ENCODE measurements at places on chromosomes 6 and 20.

GRCh38 chr20:63749597-63750508 lies 10.3 kb downstream of the SLC2A4RG start:
- DNase-seq = no peak

DNA sequence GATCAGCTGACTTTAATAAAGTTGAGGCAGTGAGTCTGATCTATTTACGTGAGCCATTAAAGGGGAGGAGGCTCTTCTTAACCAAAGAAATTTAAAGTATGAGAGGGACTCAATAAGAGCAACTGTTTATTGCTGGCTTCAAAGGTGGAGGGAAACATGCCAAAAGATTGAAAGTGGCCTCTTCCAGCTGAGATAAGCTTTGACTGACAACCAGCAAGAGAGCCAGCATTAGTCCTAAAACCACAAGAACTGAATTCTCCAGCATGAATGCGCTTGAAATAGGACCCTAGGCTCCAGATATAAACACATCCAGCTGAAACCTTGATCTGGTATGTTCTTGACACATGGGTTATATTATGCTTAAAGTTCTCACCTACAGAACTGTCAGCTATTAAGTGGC lies 123.1 kb upstream of the GJE1 start:
- peak; percentile 22 for DNase-seq

DNA sequence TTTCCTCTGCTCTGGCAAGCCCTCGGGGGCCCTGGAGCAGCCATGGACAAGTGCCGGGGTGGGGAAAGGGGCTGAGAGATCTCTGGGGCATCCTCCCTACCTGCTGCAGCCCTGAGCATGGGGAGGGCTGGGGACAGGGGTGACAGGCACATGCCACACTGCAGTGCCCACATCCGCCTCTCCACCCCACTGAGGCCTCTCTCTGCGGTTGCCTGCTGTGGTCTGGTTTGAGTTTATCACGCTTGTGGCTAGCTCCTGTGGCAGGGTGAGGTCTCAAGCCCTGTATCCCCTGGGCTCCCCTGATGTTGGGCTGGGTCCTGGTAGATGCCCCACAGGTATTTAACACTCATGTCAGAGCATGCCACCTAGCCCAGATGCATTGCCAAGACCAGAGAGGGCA lies 52.9 kb upstream of the MLN start:
- DNase-seq = no peak

DNA sequence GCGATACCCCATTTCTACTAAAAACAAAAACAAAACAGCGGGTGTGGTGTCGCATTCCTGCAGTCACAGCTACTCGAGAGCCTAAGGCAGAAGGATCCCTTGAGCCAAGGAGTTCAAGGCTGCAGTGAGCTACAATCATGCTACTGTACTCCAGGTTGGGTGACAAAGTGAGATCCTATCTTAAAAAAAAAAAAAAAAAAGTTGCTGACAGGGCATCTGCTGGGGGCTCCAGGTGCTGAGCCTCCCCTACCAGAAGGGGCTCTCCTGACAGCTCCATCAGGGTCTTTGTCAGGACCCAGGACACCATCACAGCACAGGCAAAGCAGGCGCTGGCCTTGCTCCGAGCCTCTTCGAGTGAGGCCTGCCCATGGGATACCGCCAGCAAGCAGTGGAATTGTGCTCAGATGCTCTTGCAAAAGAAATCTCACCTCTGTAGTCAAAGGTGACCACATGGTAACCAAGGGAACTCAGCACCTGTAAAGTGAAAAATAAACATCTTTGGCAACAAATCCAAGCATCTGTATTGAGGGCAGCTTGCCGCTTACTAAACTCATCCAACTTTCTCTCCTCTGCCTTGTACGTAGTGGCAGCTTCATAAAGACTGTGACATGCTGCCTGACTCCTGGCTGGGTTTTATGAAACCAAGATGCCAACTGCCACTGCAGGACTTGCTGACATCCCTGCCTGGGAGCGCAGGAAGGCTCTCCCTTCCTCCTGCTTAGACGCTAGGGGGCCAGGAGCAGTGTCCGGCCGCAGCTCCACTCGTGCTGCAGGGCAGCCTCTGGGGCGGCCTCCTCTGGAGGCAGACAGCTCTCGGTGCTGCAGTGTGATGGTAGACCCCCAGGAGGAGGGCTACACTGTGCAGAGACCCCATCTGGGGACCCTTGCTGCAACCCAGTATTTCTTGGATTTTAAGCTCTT lies 66.9 kb downstream of the PYGB start:
- DNase-seq = no peak

- DNase-seq = no peak
These were observed 98.7 kb downstream of the BACH2 start for GRCh38 chr6:90197854-90198496.

DNA sequence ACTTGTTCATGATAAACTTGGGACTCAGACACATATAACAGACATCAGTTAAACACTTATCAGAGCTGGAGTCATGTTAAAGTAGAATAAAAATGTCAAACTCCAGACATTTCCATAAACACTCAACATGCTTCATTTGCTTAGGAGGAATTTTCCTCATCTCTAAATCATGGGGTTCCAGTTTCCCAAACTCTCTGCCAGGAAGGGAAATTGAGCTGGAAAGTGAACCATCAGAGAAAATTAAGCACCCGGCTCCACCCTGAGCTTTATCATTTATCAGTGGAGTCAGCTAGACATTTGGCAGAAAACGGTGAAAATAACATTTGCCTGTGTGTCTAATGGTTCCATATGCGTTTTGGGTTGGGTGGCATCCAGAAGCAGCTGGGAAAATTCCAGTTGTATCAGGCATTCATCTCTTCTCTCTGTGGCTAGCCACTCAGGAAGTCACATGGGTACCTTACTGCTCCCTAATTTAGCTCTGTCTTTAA lies 25.3 kb upstream of the ZNFX1 start:
- peak; percentile 89 for DNase-seq

- no peak for DNase-seq
These were observed 25.9 kb downstream of the RIN2 start for GRCh38 chr20:19783966-19784401.

- DNase-seq = peak; percentile 76
These were observed 140.8 kb upstream of the CARMIL1 start for GRCh38 chr6:25138233-25138933.

DNA sequence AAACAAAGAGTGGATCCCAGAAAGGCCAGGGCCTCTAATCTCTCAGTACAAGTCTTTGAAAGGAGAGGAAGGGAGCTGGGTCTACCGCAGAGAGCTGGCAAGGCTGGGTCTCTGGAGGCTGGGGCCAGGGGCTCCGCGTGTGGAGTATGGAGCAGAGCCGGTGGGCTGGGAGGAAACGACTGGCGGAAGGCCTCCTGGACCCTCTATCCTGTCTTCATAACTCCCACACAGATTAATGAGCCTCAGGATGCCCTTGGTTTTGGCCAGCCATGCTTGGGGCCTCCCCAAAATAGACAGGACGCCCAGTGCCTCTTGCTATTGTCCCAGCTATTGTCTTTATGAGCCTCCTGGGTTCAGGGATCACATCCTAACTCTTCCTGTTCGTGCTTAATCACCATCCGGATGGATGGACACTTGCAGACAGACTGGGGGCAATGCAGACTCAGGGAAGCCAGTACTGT lies 306.4 kb downstream of the DHX35 start:
- DNase-seq = no peak

DNA sequence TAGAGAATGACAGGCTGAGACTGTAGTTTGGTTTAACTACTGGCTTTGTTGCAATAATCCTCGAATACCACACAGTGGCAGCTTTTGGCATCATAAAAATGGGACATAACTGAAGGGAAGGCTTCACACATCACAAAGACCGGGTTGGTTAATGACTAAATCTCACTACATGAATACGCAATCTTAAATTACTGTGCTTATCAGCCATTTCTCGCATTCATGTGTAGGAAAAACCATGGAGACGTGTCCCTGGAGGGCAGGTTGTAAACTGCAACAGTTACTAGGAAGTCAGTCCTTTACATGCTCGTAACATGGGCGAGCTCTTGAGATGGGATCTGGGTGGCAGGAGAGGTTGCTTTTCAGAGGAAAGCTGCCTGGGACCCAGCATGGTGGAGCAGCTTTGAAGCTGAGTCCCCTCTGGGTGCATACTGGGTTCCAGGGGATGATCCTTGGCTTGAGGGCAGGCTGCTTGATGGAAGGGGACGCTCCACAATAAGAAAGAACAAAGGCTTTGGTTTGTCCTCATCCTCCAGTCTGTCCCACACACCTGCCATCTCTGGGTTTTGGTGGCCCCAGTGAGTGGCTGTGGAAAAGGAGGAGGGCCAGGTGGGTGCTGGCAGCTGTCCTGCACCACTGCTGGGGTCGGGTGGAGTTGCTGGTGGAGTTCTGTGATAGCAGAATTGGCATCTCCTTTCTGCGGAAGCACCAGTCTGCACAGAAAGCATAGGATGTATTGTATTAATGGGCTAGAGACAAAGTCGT lies 2.1 kb downstream of the RPS21 start:
- no peak for DNase-seq

DNA sequence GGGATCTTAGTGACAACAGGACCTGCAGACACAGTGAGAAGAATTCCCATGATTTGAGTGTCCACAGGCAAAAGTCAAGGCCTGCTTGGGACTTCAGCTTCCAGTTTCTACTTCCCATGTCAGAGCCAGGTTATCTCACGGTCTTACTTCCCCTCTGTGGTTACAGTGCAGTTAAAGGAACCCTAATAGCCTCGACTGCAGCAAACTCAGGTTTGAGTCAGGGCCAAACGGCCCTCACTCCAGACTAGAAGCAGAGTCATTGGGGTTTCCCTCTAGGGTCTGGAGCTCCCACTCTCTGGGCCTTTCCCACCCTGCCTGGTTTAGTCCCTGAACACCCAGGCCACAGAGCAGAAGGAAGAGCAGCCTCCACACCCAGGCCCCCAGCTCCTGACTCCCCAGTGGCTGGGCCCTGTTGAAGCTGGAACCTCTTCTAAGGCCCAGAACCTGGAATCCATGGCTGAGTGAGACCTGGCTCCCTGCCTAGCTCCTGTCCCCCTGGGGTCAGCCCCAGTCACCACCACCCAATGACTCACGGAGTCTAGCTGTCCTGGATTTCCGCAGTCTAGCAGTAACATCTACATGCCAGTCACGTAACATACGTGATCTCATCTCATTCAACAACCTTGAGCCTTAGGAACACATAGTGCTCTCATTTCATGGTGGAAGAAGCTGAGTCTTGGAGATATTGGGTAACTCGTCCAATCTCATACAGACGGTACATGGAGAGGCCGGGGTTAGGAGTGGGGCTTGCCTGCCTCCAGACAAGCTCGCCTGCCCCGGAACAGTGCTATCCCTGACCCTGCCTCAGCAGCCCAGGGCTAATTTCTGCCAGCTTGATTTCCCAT lies 9.2 kb upstream of the GHRH start:
- DNase-seq = peak; percentile 28

DNA sequence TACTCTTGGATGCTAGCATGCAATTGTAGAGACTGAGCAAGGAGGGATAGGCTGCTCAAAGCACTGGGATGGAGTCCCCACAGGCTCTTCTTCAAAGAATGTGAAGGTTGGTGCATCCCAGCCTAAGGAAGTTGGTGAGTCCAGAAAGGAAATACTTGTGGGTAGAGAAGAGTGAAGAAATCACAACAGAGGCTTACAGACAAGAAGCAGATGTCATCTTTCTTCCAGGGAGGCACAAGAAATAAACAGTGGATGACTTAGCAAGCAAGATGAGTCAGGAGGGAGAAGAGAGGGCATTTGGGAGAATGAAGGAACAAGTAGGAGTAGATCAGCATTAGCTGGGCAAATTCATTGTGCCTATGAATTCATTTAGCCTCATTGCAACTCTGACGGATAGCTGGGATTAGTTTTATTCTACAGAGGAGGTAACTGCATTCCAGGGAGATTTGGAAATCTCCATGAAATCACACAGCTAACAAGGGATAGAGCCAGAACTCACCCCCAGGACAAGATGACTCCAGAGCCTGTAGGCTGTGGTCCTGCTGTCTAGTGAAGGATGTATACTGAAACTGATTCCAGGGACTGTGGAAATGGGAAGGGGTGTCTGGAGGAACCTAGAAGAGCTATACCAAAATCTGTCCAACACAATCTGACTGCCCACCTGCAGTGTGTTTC lies 125.8 kb upstream of the SPTLC3 start:
- DNase-seq = peak; percentile 42

DNA sequence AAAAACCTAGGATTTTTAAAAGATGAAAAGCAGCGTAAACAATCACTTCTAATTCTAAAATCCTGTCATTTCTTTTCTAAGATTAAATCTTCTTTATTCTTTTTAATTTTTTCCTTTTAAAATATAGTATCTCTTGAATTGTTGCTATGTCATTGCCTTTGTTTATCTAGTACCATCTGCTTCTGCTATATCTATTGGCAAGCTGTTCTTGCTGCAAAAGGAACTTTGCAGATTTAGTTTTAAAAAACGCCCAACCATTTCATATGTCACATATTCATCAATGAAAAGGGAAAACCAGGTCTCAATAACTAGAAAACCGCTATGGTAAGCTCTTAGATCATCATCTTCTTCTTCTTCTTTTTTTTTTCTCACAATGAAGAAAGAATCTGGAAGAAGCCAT lies 11.5 kb upstream of the EEF1A1 start:
- no peak for DNase-seq

GRCh38 chr20:2890742-2891141 lies 17.5 kb downstream of the PTPRA start:
- no peak for DNase-seq

DNA sequence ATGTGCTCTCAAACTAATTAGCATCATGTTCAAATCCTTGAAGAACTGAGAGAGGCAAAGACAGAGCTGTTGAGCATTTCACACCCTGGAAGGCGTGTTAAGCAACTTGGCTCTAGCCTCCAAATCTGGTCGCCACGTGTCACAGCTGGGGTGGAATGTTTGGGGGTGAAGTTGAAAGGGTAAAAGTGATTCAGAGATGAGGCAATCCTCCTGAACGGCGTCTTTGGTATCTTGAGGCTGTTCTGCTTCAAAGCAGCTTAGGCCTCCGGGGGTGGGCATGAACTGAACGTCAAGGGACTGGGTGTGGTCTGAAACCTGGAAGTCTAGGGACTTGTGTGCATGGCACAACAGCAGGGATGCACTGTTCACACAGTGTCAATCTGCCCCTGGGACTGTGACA lies 62.3 kb downstream of the TRAM2 start:
- peak; percentile 51 for DNase-seq

DNA sequence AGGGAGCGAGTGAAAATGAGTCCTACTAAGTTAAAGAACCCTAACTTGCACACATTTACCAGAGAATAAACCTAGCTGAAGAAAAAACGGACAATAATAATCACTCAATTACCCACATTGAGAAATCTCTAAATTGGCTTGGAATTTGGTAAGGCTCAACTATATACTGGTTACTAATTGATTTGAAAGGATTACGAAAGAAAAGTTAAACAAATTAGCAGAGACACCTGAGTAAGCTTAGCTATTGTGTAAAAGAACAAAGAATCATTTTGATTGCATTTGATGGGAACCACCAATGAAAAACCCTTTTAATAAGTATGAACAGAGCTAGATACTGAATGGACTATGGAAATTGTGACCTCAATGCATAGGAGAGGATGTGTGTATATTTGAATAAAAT lies 118.6 kb upstream of the ADGRF1 start:
- no peak for DNase-seq
